ENCODE measurements at places on chromosomes 3 and 15. TPM values are rescaled to one million over a fixed set of nuclear protein-coding genes. Genes with fewer than 3 reads are reported as not detected.

Gene ADAMTSL3
- total RNA-seq = 6.2 TPM

DNA sequence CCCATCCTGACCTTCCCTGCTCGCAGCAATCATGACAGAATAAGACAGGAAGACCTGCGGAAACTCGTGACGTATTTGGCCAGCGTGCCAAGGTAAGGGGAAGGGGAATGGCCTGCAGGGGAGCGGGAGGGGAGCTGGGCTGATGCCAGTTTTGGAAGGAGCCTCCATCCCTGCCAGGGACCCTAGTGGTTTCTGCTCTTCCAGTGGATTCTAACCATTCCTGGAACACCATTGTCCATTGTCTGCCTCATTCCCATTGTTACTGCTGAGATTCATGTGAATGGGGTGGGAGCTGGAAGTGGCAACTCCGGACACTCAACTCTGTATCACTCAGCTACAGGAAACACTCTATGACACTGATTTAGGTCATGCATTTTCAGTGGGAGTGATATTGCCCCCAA is 242.9 kb upstream of the ROPN1 start:
- H3K36me3 ChIP-seq = no peaks in the 10 kb centered on the region
- H3K4me3 ChIP-seq = no peak overlapping the region
- H3K27ac ChIP-seq = no peak overlapping the region
- no peaks in the 10 kb centered on the region for H3K27me3 ChIP-seq
- no peaks in the 10 kb centered on the region for H3K4me1 ChIP-seq

GRCh38 chr3:195113536-195114425 is 157.2 kb downstream of the XXYLT1 start:
- DNase-seq = no peak
- H3K4me1 ChIP-seq = peaks cover 22% of the 10 kb centered on the region
- no peaks in the 10 kb centered on the region for H3K36me3 ChIP-seq

DNA sequence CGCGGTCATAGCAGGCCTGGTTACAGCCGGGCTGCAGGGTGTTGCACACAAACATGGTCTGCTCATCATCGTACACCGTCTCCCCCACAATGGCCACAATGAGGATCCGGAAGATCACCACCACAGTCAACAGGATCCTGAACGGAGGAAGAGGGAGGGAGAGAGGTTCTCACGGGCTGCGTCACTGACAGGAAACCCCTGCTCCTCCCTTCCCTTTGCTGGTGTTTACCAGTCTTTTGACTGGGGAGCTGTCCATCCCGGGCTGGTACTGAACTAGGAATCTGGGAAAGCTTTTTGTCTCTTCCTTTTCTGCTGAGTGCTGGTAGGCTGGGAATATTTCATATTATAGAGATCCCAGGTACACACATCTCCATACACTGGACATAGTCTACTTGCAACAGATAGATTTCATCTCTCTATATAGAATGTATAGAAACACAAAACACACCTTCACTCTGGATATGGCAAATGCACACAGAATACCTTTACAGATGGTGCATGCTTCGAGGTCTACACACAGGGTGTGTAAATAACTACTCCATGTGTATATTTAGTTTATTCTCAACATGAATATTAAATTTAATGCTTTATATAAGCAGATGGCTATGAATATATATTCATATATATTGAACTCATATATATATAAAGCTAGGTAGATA is 1.4 kb downstream of the GJD2 start:
- peaks cover 55% of the 10 kb centered on the region for H3K27me3 ChIP-seq
- H3K27ac ChIP-seq = no peak overlapping the region
- peaks cover 5% of the 10 kb centered on the region for H3K4me1 ChIP-seq
- H3K36me3 ChIP-seq = no peaks in the 10 kb centered on the region

DNA sequence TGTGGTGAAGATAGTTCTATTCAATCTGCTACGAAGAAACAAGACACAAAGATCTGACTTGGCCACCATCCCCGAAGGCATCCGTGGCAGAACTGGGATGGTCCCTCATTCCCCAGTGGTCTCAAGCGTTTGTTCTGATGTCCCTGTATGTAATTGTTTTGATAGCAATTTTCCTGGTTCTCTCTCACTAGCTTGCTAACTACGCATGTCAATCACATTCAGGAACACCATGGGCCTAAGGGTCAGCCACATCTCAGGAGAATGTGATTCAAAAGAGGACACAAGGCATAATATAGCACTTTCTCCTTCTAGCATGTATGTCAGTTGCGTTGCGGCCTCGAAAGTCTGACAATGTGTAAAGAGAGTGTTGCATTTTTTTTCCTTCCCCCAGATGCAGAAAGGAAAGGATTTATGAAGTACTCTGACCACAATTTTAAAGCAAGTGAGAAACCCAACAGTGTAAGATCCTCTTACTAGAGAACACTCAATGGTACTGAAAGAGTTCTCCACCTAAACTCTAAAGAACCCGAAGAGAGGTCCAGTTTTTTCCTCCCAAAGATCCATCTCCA is 32.0 kb upstream of the TCF12 start:
- H3K27me3 ChIP-seq = no peaks in the 10 kb centered on the region
- H3K36me3 ChIP-seq = no peaks in the 10 kb centered on the region
- peaks cover 11% of the 10 kb centered on the region for H3K4me1 ChIP-seq

DNA sequence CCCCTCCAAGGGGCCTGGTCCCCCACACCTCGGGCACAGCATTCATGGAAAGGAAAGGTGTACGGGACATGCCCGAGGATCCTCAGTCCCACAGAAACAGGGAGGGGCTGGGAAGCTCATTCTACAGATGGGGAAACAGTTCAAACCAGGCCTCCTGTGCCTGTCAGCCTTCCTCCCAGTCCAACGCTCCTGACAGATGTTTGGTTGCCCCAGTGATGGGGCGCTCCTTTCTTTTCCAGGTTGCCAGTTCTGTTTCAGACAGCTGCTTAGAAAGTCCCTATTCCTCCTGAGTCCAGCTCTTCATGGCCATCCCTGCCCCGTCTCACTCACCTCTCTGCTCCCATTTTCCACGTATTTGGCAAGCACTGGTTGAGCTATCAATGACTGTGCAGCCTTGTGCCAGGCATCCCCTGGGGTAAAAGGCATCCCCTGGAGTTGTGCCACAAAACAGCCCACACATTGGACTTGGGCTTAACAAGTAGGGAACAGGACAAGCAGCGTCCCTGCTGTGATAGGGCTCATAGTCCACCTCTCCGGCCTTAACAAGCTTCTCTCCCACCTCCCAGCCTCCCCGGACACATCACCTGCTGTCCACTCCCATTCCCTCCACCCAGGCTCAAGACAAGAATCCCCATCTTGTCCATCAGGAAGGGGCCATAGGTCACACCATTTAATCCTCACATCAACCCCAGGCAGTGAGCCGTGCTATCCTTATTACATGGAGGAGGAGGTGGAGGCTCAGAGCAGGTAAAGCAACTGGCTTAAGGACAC is 6.6 kb downstream of the OXTR start:
- no peak overlapping the region for H3K4me3 ChIP-seq
- H3K36me3 ChIP-seq = no peaks in the 10 kb centered on the region
- no peak overlapping the region for H3K27ac ChIP-seq
- no peaks in the 10 kb centered on the region for H3K27me3 ChIP-seq
- no peak for DNase-seq
- H3K4me1 ChIP-seq = no peaks in the 10 kb centered on the region

DNA sequence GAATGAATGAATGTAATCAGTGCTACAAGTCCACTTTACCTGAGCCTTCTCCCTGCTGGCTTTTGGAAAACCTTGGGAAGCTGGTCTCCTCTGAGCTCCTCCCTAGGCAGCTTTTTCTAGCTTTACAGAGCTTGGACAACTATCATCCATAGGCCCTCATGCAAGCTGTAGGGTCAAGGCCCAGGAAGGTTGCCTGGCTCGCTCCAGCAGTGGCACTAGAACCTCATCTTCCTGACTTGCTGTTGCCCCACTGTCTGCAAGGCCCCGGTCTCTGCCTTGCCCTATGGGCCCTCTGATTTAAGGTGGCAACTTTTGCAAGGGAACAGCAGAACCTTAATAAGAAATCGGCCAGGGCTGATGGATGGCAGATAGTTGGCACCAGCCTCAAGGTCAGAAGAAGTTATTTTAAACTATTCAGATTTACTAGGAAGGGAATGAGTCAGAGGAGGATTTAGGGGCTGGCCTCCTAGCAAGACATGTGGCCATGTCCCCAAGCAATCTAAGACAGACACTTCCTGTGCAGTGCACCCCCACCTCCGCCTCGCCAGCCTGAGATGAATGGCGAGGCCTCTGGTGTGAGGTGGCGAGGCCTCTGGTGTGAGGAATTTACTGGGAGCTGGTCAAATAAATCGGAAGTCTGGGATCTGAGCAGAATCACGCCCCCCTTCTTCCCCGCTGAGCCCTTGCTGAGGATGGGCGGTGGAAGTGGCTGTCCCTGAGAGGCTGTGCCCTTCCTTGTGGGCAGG is 180.8 kb downstream of the MEGF11 start:
- H3K4me3 ChIP-seq = no peak overlapping the region
- no peaks in the 10 kb centered on the region for H3K36me3 ChIP-seq
- H3K4me1 ChIP-seq = peaks cover 6% of the 10 kb centered on the region
- H3K27ac ChIP-seq = no peak overlapping the region
- no peaks in the 10 kb centered on the region for H3K27me3 ChIP-seq
- DNase-seq = no peak

DNA sequence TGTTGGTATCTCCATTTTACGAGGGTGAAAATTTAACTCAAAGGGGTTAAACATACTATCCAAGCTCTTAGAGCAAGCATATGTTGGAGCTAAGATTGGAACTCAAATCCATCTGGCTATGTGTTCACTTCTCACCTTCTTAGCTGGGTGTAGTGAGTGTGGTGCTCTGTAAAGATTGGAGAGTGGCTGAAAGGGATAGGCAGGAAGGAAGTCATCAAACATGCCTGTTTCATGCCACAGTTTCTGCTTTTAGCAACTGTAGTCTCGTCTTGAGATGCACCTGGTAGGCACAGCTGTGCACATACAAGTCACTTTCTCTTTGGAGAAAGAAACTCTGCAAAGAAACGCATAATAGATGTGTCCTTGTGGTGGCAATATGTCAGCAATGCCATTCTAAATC is 189.1 kb upstream of the MDFIC2 start:
- no peak overlapping the region for H3K4me3 ChIP-seq
- no peak overlapping the region for H3K27ac ChIP-seq
- H3K4me1 ChIP-seq = no peaks in the 10 kb centered on the region
- no peak for DNase-seq
- no peaks in the 10 kb centered on the region for H3K36me3 ChIP-seq

DNA sequence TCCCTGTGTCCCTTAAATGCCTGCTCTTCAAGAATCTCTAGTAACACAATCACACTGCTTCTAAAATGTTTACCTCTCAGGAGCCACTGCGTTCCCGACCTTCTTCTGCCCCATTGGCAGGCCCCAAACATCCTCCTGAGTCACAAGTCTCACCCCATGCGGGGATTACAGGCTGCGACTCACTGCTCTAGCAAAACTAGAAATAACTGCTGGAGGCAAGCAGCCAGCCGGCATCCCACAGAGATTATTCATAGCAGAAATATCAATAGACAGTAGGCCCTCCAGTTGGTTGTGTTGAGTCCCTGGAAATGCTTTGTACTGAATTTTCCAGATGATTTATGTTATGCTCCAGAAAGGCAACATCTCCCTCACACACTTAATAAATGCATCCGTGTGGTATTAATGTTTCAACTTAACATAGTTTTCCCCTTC is 64.8 kb downstream of the RFTN1 start:
- no peaks in the 10 kb centered on the region for H3K4me1 ChIP-seq
- H3K27ac ChIP-seq = peak overlapping the region; percentile 23
- no peak overlapping the region for H3K4me3 ChIP-seq
- H3K27me3 ChIP-seq = no peaks in the 10 kb centered on the region
- no peaks in the 10 kb centered on the region for H3K36me3 ChIP-seq

All from hepatocyte (in vitro differentiated cells).